ENCODE measurements at places on chromosomes 4 and X. TPM values are rescaled to one million over a fixed set of nuclear protein-coding genes. Genes with fewer than 3 reads are reported as not detected.
A peak's percentile ranks its signal among the peaks of the same experiment; 100 is the strongest.

Gene HS3ST1
- 2.4 TPM for total RNA-seq

GRCh38 chrX:107467271-107467670 is 17.8 kb downstream of the FRMPD3 start:
- DNase-seq = no peak

- peak; percentile 48 for DNase-seq
Measured at GRCh38 chr4:45663003-45663402, 460.9 kb downstream of the GABRG1 start.

- no peak for DNase-seq
Measured at GRCh38 chr4:80956421-80956820, 74.1 kb upstream of the BMP3 start.

- no peak for DNase-seq
Measured at GRCh38 chr4:186806679-186807421, 83.2 kb upstream of the FAT1 start.

Gene FGFBP2
- total RNA-seq = 1.2 TPM

GRCh38 chr4:3786196-3786869 is 20.1 kb downstream of the ADRA2C start:
- no peak for DNase-seq

All from left ventricle myocardium inferior (tissue), 1 donor.